ENCODE measurements at places on chromosomes 13 and 19. TPM values are rescaled to one million over a fixed set of nuclear protein-coding genes. Genes with fewer than 3 reads are reported as not detected.

Gene B3GNT8
- total RNA-seq, result 5.9 TPM

Gene GRIK5
- total RNA-seq, result not detected

Gene ETFB
- 158 TPM for total RNA-seq

Gene CGB2
- total RNA-seq, result 0.49 TPM

Gene ZNF442
- 0.56 TPM for total RNA-seq
